ENCODE measurements at places on chromosomes 13 and 19.

DNA sequence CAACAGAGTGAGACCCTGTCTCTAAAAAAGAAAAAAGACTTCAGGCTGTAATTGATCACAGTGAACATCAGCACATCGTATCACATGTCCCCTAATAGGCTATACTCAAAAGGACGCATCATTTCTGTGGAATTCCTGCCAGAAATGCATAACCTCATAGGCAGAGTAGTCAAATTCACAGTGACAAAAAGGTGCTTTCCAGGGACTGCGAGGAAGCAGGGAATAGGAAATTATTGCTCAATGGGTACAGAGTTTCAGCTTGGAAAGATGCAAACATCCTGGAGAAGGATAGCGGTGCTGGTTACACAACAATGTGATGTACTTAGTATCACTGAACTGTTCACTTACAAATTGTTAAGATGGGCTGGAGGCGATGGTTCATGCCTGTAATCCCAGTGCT is 41.1 kb upstream of the MRI1 start:
- DNase-seq, result no peak

DNA sequence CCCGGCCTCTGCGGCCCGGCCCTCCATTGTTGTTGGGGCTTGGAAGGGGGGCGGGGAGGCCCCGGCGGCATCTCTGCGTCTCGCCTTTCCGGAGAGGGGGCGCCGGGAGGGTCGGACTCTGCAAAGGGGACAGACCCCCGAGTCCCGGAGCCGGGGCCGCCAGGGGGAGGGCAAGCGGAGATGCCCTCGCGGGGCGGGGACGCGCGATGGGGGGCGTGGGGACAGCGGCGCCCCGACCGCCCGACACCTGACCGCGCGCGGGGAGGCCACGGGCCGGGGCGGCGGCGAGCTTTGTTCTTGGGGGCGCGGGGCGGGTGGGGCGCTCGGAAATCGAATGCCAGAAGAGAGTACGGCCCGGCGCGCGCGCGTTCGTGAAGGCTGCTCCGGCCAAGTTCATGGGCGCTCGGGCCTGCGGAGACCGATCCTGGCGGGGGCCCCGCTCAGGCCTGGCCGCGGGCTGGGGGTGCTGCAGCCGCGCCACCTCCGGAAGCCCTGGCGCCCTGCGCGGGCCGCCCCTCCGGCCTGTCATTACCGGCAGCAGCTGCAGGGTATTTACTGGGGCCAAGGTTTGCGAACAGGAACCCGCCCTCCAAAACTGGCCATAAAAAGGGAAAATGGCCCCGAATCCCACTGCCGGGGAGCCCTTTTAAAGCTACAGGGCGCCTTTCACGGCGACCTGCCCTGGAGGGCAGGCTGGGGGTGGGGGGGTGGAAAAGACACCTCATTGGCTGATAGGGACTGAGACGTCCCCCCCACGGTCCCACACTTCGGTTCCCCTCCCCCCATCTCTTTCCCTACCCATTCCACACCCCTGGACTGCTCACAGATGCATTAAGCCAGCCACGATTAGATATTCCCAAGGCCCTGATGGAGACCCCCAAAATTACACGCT is 11.1 kb upstream of the NANOS3 start:
- DNase-seq, result no peak

- DNase-seq, result no peak
These were observed 69.3 kb upstream of the MYO16 start for GRCh38 chr13:108560093-108560492.

- no peak for DNase-seq
These were observed 1461.6 kb downstream of the PCDH9 start for GRCh38 chr13:65768545-65768944.

DNA sequence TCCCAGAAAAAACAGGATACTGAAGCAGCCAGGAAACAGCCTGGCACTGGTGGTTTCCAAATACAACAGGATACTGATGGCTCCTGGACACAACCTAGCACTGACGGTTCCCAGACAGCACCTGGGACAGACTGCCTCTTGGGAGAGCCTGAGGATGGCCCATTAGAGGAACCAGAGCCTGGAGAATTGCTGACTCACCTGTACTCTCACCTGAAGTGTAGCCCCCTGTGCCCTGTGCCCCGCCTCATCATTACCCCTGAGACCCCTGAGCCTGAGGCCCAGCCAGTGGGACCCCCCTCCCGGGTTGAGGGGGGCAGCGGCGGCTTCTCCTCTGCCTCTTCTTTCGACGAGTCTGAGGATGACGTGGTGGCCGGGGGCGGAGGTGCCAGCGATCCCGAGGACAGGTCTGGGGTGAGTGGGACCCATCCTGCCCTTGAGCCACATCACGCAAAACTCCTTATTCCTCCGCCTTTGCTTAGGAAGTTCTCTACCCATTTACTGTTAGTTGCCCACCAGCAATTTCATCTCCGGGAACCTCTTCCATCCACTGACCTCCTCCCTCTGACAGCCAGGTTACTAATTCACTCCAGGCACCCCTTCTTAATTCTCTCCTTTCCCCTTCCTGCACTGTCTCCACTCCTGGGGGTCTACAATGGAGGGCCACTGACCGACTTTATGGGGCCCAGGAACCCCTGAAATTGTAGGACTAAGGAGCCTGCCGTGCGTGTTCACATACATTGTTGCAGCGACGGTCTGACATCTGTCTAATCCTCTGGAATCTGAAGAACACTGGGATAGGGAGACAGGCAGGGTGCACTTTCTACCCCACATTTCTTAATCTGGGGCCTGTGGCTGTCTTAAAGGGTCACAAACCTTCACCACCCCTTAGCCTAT is 1.2 kb downstream of the ITPKC start:
- DNase-seq, result no peak
